K562 (cell line): ENCODE measurements at places on chromosomes 16 and 17. TPM values are rescaled to one million over a fixed set of nuclear protein-coding genes. Genes with fewer than 3 reads are reported as not detected.

Gene P2RX5
- 1.6 and 1.8 TPM in 2 replicates for total RNA-seq

GRCh38 chr16:15694499-15694898 is 44.5 kb downstream of the NDE1 start:
- no peak for DNase-seq

Gene USP6
- 0.07 and 0.09 TPM in 2 replicates for total RNA-seq

DNA sequence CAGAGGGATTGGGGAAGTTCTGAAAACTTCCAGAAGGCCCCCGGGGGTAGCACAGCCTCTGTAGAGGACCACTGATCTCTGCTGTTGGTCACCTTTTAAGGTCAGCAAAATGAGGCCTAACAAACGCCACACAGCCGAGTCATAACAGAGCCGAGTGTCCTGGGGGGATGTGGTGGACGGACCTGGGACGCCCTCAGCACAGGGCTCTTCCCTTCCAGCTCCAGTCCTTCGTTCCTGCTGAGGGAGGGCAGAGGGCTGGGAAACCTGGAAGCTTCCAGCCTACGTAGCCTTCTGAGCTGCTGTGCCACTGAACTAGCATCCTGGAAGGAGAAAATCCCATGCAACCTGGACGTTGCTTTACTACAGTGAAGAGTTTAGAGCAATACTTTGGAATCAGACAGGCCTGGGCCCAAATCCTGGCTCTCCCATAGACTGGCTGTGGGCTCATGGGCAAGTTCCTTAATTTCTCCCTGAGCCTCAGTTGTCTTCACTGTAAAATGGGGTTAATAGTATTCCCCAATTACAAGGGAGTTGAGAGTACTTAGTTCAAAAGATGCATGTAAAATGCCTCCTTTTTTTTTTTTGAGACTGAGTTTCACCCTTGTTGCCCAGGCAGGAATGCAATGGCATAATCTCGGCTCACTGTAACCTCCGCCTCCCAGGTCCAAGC is 34.4 kb upstream of the ZCCHC14 start:
- DNase-seq: no peak

GRCh38 chr17:9645851-9646545 is 681 bp downstream of the USP43 start:
- DNase-seq: peak; percentile 12

- DNase-seq: no peak
Measured at GRCh38 chr16:14500791-14501190, 129.3 kb downstream of the PARN start.

- no peak for DNase-seq
Measured at GRCh38 chr17:66614469-66614868, 220.4 kb upstream of the CACNG5 start.

Gene ZSCAN10
- total RNA-seq: 0.16 and 0.22 TPM in 2 replicates

Gene PITPNM3
- total RNA-seq: 0.31 and 0.38 TPM in 2 replicates

Gene KRTAP4-6
- total RNA-seq: not detected in 2 replicates

DNA sequence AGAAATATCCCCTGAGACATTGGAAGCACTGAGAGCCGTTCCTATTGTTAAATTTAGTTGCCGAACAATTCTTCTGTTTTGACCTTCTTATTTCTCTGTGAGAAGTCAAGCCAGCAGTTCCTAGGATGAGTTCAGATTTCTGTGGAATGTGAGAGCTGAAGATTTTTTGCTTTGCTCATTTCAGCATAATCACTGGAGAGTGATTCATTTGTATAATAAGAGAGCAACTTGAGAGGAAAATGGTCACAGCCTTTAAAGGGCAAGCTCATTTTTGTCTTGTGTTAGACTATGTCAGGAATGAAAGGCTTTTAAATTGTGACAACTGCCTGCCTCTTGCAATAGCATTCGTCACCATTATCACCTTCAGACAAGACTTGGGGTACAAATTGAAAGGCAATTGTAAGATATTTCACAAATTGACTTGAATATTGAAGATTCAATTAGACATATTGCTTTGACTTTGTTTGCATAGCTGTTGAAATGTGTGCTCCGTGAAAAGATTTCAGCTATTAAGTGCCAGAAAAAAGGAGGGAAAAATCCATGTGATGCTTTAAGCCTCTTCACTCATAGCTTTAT is 900.0 kb upstream of the GOT2 start:
- DNase-seq: no peak

- peak; percentile 24 for DNase-seq
Measured at GRCh38 chr16:81831722-81832126, 52.6 kb downstream of the PLCG2 start.

- no peak for DNase-seq
Measured at GRCh38 chr17:5413682-5414081, 5.8 kb downstream of the NUP88 start.

Gene TP53TG3
- total RNA-seq: 2.8 TPM in 2 replicates

DNA sequence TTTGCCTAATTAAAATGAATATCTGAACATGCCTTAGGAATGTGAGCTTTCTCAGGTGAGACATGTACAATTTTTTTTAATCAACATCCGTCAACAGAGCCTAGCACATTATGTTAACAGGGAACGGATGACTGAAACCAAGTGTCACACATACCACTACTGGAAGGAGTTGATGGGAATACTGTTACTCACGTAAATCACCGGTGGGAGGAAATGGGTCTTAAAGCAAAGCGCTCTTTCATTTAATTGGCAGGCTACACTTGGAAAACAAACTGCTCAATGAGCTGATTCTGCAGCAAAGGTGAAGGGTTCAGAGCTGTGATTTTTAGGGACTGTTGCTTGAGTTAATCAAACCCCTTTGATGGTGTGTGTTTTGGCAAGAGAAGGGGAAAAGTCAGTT is 4.8 kb downstream of the CPPED1 start:
- DNase-seq: no peak

DNA sequence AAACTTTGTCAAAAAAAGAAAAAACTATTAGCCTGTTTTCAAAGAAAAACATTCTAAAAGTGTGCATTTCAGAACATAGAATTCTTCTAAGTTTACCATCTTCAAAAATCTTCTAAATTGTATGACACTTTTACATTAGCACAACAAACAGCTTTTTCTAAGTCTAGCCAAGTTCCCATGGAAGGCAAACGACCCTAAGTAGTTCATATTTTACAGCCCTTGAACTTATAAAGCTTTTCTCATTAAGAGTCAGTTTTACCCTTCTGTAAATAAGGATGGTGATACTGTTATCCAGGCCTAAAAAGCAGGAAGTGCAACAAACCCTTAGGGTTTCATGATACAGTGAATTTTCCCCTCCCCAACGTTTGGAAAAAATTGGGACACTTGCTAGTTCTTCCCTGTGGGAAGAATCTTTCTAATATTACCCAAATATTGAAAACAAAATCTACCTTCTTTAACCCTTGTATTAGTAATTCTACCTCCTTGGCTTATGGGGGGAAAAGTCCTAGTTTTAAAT is 4.0 kb upstream of the ARL6IP1 start:
- DNase-seq: no peak

Gene ADAD2
- not detected in 2 replicates for total RNA-seq

DNA sequence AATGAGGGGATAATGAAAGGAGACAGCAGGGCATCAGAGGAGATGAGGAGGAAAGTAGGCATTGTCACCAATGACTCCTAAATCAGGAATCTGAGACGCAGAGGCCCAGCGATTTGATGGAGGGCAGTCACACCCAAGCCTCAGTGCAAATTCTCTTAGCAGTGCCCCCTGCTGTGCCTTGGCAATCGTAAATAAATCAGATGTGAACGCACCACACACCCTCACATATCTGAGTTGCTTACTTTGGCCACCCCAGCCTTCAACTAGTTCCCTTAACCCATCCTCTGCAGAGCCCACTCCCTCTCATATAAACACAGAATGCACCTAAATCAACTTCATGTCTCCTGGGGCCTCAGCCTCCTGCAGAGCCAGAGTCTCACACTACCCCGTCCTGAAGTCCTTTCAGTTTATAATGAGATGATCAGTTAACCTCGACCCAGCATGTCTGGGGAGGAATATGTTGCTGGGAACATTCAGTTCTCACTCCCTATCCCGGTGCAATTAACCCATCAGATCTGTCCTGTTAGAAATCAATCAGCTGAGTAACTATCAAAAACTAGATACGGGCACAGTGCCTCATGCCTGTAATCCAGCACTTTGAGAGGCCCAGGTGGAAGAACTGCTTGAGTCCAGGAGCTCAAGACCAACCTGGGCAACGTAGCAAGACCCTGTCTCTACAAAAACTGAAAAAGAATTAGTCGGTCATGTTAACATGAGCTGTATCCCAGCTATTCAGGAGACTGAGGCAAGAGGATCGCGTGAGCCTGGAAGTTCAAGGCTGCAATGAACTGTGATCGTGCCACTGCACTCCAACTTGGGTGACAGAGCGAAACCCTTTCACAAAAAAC is 78.4 kb downstream of the SLC39A11 start:
- peak; percentile 14 for DNase-seq

Gene TSPAN10
- total RNA-seq: 0.13 TPM in 1 of 2 replicates, not detected in the other

GRCh38 chr16:85963753-85964285 is 64.9 kb downstream of the IRF8 start:
- no peak for DNase-seq

Gene HCRT
- not detected in 2 replicates for total RNA-seq

- DNase-seq: no peak
Measured at GRCh38 chr16:86030116-86030515, 131.2 kb downstream of the IRF8 start.

GRCh38 chr17:32015245-32016013 is 8.2 kb downstream of the LRRC37B start:
- no peak for DNase-seq

DNA sequence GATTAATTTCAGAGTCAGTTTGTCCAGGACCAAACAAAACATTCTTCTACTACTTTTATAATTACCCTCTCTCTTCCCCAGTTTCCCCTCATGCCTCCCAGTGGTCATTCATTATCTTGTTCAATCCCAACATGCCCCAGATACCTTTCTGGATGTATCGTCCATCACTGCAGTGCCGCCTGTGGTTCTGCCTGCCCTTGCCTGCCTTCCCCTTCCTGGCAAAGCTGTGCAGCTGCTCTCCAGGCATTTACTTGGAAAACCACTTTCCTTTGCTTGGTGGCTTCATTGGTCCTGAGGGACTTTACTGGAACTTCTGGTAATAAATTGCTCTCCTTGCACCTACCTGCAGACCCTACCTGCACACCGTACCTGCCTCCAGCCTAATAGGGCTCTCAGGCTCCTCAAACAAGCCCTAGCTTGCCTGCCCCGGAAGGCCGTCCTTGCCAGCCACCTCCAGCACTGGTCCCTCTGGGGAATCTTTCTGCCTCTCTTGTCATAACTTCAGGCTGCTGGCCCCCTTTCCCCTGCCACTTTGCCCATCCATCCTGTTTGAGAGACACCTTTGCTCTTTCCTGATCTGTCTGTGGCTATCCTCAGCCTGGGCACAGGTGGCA is 19.5 kb upstream of the MSI2 start:
- DNase-seq: no peak

DNA sequence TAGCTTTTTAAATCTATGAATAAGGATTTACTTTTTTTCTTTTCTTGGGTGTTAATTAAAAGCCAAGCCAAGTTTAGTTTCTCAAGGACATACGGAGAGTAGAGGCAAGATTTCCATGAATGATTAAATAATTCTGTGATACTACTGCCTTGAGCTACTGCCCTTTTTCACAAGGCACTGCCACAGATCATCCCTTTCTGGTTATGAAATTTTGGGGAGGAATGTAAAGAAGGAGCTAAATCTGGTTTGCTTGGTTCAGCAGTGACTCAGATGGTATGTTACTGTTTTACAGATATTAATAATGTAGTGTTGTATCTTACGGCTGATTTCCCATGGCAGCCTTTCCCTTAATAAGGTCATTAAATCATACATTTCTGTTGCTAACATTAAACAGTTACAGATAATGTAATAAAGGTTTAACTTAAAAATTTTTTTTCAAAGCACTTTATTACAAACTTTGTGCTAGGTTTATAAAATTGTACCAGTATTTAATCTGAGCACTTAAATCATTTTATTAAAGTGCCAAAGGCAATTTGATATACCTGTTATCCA is 2.6 kb downstream of the WSB1 start:
- DNase-seq: no peak

Gene SOX9
- 0.04 and 0.18 TPM in 2 replicates for total RNA-seq

Gene PRR11
- total RNA-seq: 41.5 and 46.4 TPM in 2 replicates

Gene MYH13
- total RNA-seq: not detected in 2 replicates

Gene PRSS36
- total RNA-seq: 0.56 and 1.1 TPM in 2 replicates

DNA sequence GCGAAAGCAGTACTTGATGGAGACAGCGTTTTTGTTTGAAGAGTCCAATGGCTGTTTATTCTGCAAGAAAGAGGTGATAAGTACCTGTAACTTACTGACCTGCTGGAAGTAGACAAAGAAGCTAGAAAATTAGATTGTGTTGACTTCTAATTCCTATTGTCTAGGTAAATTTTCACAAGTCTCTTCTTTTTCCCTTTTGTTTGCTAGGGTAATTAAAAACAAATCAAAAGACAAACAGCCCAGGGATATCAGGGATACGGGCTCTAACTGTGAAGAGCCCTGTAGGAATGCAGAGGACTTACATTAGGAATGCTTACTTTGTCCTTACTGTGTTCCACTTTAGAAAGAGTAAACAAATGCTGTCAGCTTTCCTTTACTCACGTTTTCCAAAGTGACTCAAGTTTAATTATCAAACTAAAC is 7.0 kb downstream of the PSME3IP1 start:
- no peak for DNase-seq

- peak; percentile 54 for DNase-seq
Measured at GRCh38 chr17:50114849-50115357, 15.1 kb downstream of the SAMD14 start.

Gene KAT2A
- 57.2 and 57.8 TPM in 2 replicates for total RNA-seq

- DNase-seq: no peak
Measured at GRCh38 chr17:40606548-40607353, 40.9 kb downstream of the SMARCE1 start.

DNA sequence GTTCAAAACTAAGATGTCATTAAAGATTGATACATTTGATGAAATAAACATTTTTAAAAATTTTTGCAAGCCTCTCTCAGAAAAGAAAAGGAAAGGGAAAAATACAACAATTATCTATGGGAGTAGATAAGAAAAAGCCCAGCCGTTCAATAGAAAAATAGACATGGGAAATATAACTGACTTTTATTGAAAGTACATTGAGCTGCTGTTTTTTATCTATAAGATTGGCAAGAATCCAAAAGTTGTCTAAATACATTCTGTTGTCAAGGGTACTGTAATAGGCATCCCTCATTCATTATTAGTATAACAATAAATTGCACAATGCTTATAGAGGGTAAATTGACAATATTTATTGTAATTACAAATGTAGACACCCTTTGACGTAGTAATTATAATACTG is 38.4 kb upstream of the IRX6 start:
- DNase-seq: no peak

DNA sequence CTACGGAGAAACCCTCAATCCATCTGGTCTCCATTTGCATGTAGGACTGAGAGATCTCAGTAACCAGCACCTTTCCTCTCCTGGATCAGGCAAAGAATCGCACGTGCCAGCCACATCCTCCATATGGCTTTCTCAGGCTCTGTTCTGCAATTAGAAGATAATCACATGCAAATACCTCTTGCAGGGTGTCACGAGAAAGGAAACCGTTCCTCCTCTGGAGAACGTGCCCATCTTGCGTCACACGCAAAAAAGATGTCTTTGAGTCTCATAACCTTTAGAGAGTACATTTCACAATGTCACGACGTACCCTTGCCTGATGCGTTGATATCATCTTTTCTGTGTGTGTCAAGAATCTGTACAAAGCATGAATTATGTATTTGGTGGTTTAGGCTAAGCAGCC is 36.2 kb upstream of the DNAH17 start:
- DNase-seq: no peak
